ENCODE measurements at places on chromosomes 3 and 15. TPM values are rescaled to one million over a fixed set of nuclear protein-coding genes. Genes with fewer than 3 reads are reported as not detected.

Gene PLA2G4E
- total RNA-seq: not detected

DNA sequence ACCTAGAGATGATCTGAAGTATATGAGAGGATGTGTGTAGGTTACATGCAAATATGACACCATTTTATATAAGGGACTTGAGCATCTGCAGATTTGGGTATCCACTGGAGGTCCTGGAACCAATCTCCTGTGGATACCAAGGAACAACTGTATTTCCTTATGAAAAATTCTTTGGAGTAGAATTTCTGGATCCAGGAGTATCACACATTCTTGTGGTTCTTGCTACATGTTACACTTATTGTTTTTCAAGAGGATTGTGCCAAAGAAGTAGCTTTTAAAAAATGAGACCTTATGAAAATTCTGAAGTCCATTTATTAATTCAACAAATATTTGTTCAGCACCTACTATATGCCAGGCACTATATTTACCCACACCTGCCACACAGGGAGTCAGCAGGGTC is 15.7 kb upstream of the TBC1D23 start:
- DNase-seq: no peak

- no peak for DNase-seq
Measured at GRCh38 chr3:149604125-149604875, 53.5 kb downstream of the WWTR1 start.

DNA sequence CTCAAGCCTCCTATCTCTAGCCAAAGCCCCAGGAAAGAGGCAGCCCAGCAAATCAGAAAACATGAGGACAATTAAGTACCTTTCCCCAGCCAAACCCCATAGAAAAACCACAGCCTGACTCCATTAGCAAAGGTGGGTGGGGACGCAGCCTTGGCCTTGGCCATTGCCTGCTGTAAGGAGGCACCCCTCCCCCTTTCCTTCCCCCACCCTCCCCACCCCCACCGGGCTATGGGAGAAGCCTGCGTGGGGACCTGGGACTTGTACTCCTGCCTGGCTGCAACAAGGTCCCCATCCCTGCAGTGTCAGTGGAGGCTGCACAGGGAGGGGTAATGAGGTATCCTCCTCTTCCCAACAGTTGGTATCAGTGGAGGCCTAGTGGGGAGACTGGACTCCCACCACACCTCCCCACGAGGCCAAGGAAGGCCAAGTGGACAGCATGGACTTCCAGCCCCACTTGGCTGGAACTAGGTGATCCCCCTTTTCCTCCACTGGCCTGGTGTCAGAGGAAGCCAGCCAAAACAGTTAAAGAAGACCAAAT is 20.5 kb downstream of the PRR23E start:
- no peak for DNase-seq
